ENCODE measurements at places on chromosomes 16 and 17.

GRCh38 chr16:85354686-85355514, 242.6 kb upstream of the CIBAR2 start:
- H3K4me1 ChIP-seq: peaks cover 5% of the 10 kb centered on the region
- no peaks in the 10 kb centered on the region for H3K27me3 ChIP-seq
- no peaks in the 10 kb centered on the region for H3K36me3 ChIP-seq
- H3K4me3 ChIP-seq: no peak overlapping the region
- H3K27ac ChIP-seq: peak overlapping the region; percentile 17
- DNase-seq: no peak

- H3K27me3 ChIP-seq: no peaks in the 10 kb centered on the region
- no peak overlapping the region for H3K27ac ChIP-seq
- H3K4me1 ChIP-seq: no peaks in the 10 kb centered on the region
- H3K36me3 ChIP-seq: no peaks in the 10 kb centered on the region
- DNase-seq: no peak
Observed at GRCh38 chr16:73408716-73409115, 360.8 kb upstream of the ZFHX3 start.

DNA sequence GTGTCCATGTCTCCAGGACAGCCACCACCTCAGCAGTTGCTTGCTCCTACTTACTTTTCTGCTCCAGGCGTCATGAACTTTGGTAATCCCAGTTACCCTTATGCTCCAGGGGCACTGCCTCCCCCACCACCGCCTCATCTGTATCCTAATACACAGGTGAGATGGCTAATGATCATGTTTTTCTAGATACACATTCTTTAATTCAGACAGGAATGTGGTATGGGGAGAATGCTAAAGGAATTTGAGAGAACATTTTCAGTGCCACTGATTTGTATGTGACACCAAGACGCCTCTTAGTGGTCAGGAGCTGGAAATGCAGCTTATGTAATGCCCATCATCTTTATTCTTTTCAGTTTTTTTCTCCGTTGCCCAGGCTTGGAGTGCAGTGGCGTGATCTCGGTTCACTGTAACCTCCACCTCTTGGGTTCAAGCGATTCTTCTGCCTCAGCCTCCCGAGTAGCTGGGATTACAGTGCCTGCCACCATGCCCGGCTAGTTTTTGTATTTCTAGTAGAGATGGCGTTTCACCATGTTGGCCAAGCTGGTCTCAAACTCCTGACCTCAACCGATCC, 8.9 kb upstream of the RAPGEFL1 start:
- H3K27me3 ChIP-seq: no peaks in the 10 kb centered on the region
- H3K27ac ChIP-seq: peak overlapping the region; percentile 40
- no peak for DNase-seq
- H3K4me3 ChIP-seq: no peak overlapping the region

DNA sequence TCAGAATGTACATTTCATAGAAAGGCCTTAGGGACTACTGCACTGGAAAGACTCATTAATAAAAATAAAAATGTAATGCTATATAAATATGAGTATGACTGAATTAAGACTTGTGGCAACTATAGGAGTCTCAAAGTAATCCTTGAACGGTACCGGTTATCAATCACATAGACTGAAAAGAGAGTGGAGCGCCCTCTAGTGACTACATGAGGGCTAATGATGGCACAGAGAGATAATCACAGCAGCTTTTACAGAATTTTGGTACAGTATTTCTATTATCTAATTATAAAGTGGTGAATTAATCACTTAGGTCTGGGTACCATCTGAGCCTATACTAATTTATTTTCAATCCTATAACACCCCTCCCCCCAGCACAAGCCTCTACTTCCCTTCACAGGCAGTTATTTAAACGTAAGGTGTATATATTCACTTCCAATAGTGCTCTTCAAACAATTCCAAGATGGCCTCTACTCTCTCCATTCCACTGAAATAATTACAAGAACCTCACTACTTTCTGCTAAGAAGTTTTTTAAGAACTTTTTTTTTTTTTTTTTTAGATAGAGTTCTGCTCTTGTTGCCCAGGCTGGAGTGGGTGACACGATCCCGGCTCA, 40.7 kb upstream of the ANKFY1 start:
- H3K27ac ChIP-seq: no peak overlapping the region
- no peak overlapping the region for H3K4me3 ChIP-seq
- H3K4me1 ChIP-seq: peaks cover 22% of the 10 kb centered on the region

- no peaks in the 10 kb centered on the region for H3K36me3 ChIP-seq
- peak overlapping the region; percentile 21 for H3K4me3 ChIP-seq
- H3K27ac ChIP-seq: peak overlapping the region; percentile 24
- no peaks in the 10 kb centered on the region for H3K4me1 ChIP-seq
Observed at GRCh38 chr17:16584273-16584995, 15.4 kb upstream of the ZNF287 start.

- peaks cover 4% of the 10 kb centered on the region for H3K27me3 ChIP-seq
- H3K36me3 ChIP-seq: no peaks in the 10 kb centered on the region
- DNase-seq: no peak
- no peak overlapping the region for H3K4me3 ChIP-seq
Observed at GRCh38 chr17:40469805-40470675, 26.8 kb downstream of the IGFBP4 start.

GRCh38 chr17:58303971-58304749, 23.4 kb upstream of the MPO start:
- H3K27ac ChIP-seq: no peak overlapping the region
- peaks cover 8% of the 10 kb centered on the region for H3K4me1 ChIP-seq
- H3K4me3 ChIP-seq: no peak overlapping the region
- no peaks in the 10 kb centered on the region for H3K27me3 ChIP-seq
- DNase-seq: peak; percentile 90

DNA sequence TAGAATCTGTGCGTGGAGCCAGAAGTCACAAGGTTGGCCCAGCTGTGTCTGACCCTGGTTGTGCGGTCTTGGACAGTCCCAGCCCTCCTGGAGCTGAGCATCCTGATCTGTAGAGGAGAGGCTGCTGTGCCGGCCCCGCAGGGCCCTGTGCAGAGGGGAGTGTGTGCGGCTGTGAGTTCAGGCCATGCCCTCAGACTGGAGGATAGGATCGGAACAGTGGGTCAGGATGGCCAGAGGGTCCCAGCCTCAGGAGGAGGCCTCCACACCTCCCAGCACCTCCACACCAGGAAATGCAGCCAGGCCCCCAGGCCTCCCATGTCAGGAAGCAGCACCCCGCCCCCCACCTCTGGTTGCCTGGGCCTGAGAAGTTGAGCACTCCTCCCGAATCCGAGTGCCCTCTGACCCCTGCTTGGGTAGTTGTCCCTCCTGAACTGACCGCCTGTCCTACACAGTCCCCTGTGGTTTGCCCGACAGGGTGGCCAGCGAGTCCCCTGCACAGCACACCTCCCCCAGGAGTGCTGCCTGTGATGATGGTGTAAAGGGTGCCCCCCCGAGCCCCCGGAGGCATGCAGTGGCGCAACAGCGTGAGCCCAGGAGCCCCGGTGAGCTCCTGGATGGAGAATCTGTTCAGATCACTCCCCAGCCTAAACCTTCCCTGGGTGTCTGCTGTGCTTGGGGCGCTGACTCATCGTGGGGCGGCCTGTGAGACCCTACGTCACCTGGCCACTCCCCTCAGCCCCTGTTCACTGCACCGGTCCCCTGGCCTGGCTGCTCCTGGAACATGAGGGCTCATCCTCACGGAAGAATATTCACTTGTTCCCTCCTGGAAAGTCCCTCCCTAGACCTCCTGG, 285.2 kb downstream of the SEC14L1 start:
- no peak for DNase-seq
- no peaks in the 10 kb centered on the region for H3K36me3 ChIP-seq
- H3K4me1 ChIP-seq: peaks cover 98% of the 10 kb centered on the region

DNA sequence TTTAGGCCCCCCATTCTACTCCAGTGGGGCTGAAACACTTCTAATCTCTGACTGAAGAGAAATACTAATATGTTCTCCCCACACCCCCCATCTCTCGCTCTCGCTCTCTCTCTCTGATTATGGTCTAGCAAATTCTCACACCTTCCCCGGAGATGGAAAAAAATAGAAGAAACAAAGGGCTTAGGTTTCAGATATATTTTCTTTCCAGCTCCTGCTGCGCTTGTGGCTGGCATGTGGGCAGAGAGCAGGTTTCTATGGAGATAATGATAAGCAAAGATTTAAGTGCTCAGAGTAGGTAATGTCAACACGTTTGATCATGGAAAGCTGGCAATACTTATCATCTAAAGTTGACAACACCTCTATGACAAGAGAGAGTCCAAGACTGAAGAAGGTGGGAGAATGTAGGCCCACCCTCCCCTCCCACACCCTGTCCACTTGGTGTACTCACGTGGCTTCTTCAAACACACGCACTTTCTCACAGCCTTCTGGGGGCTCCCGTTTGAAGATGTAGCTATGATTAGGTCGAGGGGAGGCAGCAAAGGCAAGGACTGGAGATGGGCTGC, 8.0 kb upstream of the SLC35B1 start:
- DNase-seq: no peak
- H3K27me3 ChIP-seq: no peaks in the 10 kb centered on the region
- H3K36me3 ChIP-seq: peaks cover 86% of the 10 kb centered on the region
- H3K4me1 ChIP-seq: peaks cover 5% of the 10 kb centered on the region

DNA sequence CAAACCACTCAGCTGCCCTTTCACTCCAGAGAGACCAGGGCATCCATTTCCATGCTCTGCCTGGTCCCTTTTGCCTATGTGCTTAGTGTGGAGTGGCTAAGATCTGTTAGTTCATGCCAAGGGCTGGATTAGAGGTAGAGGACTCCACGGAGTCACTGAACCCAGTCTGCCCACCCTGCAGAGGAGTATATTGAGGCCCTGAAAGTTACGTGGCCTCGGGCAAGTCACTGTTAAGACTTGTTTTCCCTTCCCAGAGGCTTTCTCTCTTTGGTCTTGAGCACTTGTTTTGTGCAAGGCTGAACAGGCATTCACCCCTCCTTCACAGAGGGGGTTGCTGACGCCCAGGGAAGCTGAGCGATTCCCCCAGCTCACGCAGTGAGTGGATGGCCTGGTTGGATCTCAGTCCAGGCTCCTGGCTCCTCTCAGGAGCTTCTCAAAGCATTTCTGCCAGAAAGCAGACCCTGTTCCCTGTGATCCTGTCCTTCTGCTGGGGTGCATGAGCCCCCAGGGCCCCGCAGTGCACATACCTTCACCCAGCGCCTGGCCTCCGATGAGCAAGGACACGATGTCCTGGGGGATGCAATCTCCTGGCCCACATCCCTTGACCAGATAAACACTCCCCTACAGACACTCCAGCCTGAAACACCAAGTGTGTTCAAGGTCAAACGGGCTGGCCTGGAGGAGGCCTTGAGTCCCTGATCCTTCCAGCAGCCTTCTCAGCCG, 153.4 kb upstream of the GSE1 start:
- H3K27ac ChIP-seq: no peak overlapping the region
- H3K27me3 ChIP-seq: peaks cover 23% of the 10 kb centered on the region
- H3K4me1 ChIP-seq: peaks cover 49% of the 10 kb centered on the region
- H3K36me3 ChIP-seq: no peaks in the 10 kb centered on the region

DNA sequence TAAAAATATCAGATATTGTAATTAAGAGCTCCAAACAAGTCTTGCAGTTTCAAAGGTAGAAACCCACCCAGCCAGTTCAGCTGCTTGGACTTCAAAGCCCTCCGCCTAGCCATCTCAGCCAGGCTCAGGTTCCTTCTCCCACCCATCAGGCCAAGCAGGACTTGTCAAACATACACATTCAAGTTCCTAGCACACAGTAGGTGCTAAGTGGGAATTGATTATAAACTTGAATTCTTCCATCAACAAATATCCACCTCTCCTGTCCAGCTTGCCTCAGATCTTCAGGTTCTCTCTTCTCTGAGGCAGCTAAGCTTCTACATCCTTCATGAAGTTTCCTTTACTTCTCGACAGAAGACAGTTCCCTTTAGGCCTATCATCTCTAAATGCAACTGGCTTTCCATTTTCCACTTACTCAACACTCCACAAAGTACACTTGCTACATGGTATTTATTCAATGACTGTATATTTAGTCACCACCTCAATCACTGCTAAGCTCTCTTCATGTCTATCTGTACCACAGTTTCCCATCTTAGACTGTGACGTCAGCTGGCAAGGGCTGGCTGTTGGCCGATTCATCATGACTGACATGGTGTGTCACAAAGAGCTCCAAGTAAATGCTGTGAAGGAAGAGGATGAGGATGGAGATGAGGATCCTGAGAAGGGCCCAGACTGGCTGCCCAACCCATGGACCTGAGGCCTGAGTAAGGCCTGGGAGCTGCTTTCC, 13.3 kb upstream of the COG7 start:
- no peak overlapping the region for H3K27ac ChIP-seq
- H3K4me3 ChIP-seq: no peak overlapping the region
- no peaks in the 10 kb centered on the region for H3K4me1 ChIP-seq
- no peaks in the 10 kb centered on the region for H3K27me3 ChIP-seq
- DNase-seq: peak; percentile 56
- no peaks in the 10 kb centered on the region for H3K36me3 ChIP-seq

DNA sequence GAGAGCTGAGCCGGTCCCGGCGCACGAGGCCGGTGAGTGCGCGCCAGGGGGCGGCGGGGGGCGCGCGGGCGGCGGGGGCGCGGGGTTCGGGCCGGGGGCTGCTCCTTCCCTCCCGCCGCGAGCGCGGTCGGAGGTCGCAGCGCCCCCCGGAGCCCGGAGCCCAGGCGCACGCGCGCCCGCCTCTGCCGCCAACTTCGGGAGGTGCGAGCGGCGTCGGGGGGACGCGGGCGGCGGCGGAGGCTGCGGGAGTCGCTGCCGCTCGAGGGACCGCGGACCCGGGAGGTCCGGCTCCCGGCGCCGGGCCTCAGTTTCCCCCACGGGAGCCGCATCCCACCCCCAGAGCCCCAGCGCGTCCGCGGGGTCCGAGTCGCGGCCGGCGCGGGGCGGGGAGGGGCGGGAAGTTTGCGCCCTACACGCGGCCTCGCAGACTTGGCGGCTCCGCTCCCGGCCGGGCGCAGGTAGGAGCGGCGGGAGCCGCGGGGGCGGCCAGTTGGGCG, at the start of gene PRR35:
Gene PRR35, plus strand, starts transcription at position 191 of the 497 bp plus-strand sequence. CDS start 2,901 bp downstream, outside the sequence.
- H3K27me3 ChIP-seq: peaks cover 50% of the 10 kb centered on the region
- no peaks in the 10 kb centered on the region for H3K36me3 ChIP-seq
- no peak for DNase-seq
- H3K27ac ChIP-seq: no peak within 1 kb of the TSS
- H3K4me3 ChIP-seq: no peak within 1 kb of the TSS

DNA sequence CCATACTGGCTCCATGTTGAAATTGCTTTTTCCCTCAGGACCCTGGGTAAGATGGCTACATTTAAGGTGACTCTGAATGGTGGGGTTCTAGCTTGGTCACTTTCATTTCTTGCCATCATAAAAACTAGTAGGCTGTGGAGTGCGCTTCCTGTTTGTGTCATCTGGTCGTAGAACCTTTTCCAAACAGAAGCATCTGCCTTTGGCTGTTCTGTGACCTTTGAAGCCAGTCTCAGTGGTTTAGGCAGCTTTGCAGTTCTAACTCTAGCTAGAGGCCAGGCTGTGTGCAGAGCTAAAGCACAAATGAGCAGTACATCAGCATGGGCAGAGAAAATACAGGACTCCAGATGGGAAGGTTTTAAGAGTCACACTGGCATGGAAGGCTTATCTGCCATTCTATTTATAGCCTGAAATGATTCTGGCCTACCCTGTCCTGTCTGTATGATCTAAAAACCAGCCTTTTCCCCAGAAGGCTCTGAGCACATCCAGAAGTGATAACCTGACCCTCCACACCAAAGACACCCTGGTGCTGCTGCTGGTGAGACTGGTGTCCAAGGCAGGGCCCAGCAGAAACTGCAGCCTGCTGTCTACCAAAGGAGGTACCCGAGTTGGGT, 8.6 kb downstream of the ESRP2 start:
- H3K27ac ChIP-seq: no peak overlapping the region
- H3K4me1 ChIP-seq: peaks cover 12% of the 10 kb centered on the region
- no peak overlapping the region for H3K4me3 ChIP-seq
- H3K36me3 ChIP-seq: no peaks in the 10 kb centered on the region
- DNase-seq: no peak
- H3K27me3 ChIP-seq: no peaks in the 10 kb centered on the region

All from spleen (tissue), 13 donors.